Amygdala (tissue), 56 donors: ENCODE measurements at places on chromosomes 11 and 22.

DNA sequence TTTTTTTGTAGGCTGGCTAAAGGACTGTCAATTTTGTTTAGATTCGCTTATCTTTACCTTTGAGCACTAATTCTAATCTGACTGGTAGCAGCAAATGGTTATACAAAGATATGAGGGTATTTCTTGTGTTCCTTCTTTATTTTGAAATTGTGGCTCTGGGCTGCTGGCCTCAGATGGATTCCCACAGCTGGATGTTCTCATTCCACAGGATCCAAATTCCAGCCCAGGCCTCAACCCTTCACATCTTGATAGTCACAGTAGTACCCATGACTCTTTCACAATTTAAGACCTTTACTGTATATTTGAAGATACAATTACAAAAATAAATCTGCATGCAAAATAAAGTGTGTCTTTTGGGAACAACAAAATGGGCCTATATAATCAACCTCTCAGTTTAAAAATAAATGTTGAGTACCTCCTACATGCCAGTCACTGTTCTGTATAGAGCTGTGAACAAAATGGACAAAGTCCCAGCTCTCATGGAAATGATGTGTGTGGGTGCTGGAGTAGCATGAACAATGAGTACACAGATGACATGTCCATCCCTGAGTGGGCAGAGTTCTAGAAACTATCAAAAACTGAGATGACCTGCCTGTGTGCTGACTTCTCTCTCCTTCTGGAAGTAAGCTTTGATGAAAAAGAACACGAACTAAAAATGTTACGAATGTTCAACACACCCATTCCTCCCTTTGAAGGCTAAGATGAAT is 51.7 kb upstream of the FBXO3 start:
- DNase-seq, result no peak

GRCh38 chr11:129840236-129840635 is 24.6 kb downstream of the TMEM45B start:
- no peak for DNase-seq

- DNase-seq, result no peak
These were observed 134.6 kb upstream of the TRPC6 start for GRCh38 chr11:101718402-101718801.

DNA sequence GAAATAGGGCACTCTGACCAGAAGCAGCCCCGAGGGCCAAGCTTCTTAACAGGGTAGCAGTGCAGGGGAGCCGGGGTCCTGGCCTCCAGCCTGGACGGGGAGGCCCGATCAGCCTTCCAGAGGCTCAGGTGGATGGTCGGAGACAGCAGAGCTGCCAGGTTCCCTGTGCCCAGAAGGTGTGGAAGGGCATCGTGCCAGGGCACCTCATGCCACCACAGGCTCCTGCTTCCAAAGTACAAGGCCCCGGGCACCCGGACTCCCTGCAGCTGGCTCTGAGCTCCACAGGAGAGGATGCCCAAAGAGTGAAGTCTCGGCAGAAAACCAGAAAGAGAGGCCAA is 14.3 kb downstream of the EHD1 start:
- DNase-seq, result no peak

DNA sequence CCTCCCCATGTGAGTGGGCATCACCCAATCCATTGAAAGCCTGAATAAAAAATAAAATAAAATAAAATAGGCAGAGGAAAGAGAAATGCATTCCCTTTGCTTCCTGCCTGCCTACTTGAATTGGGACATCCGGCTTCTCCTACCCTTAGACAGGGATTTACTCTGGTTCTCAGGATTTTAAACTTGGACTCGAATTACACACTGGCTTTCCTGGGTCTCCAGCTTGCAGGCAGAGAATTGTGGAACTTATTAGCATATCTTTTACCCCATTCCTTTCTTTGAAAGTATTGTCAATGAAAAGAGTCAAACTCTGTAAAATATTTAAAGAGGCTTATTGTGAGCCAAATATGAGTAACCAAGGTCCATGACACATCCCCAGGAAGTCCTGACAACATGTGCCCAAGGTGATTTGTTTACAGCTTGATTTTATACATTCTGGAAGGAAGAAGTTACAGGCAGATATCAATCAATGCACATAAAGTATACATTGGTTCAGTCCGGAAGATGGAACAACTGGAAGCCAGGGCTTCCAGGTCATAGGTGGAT is 78.4 kb upstream of the CCDC90B start:
- no peak for DNase-seq

GRCh38 chr11:68021167-68021787 is 9.2 kb upstream of the NDUFS8 start:
- no peak for DNase-seq

GRCh38 chr11:68002938-68003845 is 705 bp downstream of the UNC93B1 start:
- no peak for DNase-seq

GRCh38 chr22:45828841-45829240 is 148.1 kb downstream of the WNT7B start:
- no peak for DNase-seq

DNA sequence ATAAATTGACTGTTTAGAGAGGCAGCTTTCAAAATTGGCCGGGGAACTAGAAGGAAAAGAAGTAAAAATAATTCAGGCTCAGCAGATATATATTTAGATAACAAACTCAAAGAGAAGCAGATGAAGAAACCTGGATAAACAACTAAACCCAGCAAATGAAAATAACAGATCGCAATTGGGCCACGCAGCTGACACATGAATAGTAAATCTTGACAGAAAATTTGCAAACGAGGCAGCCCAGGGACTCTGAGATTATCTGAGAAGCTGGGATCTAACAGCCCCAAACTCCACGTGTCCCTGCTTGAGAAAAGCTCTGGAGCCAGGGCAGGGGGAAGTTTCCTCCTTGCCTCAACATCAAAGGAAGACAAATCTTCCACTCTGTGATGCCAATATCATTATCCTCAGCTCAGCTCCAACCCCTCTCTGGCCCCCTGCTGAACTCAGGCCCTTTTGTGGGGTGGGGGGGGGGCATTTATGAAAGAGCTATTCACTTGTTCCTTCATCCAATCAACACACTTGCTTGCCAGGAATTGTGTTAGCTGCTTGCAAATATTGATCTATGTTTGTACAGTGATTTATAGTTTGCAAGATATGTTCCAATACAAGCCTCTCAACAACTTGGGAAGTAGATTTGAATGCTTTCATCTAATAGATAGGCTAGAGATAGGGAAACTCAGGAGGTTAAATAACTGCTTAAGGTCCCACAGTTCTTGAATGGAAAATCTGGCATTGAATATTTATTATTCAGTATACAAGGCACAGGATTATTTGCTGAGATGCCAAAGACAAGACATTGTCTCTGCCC is 72.5 kb upstream of the C11orf87 start:
- DNase-seq, result no peak

DNA sequence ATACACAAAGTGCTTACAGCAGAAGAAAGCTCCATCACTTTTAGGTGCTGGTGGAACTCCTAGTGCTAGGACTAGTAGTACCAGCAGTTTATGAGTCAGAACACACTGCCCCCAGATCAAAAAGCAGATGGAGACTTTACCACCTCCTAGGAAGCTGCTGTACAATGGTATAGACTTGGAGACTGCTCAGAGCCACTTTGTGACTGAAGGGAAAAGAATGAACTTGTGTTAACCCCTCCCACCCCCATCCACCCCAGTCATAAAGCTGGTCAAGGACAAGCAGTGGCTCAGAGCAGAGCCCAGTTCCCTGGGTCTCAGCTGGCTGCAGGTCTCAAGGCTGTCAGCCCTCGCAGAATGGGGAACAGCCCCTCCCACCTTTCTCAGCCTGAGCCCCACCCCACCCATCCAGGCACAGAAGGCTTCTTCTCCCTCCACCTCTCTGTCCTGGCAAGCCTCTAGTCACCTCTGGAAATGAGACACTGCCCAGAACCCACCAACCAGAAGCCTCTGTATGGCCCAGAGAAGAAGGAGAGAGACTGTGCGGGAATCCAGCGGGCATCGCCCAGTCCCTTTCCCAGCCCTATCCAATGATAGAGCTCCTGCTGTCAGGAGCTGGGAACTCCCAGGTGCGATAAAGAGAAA is 23.8 kb downstream of the PACSIN2 start:
- DNase-seq, result no peak

- no peak for DNase-seq
These were observed 7.8 kb downstream of the PRDM11 start for GRCh38 chr11:45154276-45154675.

DNA sequence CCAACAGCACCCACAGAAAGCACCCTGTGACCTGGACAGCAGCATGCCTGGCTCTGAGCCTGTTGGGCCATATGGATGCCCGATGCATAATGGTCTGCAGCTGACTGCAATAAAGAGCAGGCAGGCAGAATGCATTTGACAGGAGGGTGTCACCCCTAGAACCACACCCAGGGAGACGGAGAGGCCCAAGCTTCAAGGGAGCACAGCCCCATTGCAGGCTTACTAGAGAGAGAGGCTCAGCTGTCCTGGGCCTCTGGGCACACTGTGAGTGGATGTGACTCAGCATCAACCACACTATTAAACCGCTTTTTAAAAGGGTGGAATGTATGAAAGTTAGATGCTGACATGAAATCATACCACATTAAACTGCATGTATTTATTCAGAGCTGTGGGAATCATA is 365.3 kb downstream of the CTTN start:
- no peak for DNase-seq

- DNase-seq, result no peak
These were observed 16.8 kb downstream of the LUZP2 start for GRCh38 chr11:24513479-24514218.

DNA sequence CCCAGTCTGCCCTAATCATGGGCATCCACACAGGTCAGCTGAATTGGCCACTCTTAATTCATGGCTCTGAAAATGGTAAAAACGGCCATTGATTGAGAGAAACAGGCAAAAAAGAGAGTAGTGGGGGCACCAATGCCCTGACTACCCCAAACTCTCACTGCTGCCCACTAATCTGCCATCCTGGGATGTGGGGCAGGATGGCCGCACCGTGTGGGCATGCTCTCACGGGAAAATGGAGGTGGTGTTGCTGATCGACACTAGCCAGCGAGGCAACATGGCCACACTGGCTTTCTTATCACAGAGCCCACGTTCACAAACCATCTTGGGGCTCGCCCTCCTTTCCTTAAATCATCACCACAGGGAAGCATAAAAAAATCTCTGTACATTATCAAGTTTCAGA is 11.2 kb upstream of the TUB start:
- no peak for DNase-seq

GRCh38 chr11:63567044-63567840 is 4.1 kb upstream of the PLAAT2 start:
- no peak for DNase-seq

DNA sequence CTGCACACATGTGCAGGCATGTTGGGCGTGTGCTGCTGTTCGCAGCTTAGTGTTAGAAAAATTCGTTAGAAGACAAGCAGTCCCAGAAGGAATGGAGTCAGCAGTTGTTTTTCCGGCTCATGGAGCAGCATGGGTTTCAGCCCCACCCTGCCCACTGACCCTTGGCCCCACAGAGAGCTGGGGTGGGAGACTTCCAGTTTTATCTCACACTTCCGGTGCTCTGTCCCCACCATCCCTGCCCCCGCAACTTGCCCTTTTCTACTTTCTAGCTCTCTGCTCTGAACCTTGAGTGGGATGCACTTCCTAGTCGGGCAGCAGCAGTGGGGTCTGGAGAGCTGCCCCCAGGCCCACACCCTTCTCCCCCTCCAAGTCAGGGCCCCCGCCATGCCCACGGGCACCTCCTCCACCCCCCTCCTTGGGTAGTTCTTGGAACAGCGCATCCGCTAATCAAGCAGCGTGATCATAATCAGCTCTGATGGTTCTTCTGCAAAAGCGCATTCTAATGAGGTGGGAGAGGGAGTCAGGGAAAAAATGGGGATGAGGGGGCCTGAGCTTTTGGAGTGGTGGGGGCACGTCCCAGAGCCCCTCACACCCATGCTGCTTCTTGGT is 184.4 kb downstream of the CEP164 start:
- DNase-seq, result no peak

- DNase-seq, result no peak
These were observed 416.3 kb downstream of the BUD13 start for GRCh38 chr11:116356451-116356850.

DNA sequence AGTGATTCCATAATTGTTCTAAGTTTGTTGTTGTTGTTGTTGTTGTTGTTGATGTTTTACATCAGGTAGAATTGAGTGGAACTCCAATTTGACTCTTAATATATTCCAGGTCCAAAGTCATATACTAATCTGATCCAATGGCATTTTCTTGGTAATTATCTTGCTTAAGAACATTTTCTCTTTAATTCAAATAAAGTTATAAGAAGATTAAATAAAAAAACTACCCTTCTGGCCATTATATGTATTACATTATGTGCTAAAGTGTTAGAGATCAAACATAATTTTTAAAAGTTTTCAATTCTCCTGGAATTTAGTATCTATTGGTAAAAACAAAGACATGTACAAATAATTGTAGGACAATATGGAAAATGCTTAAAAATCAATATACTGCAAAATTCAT is 775.4 kb downstream of the LUZP2 start:
- DNase-seq, result no peak

- no peak for DNase-seq
These were observed 62.6 kb upstream of the CRYBB3 start for GRCh38 chr22:25136953-25137576.

DNA sequence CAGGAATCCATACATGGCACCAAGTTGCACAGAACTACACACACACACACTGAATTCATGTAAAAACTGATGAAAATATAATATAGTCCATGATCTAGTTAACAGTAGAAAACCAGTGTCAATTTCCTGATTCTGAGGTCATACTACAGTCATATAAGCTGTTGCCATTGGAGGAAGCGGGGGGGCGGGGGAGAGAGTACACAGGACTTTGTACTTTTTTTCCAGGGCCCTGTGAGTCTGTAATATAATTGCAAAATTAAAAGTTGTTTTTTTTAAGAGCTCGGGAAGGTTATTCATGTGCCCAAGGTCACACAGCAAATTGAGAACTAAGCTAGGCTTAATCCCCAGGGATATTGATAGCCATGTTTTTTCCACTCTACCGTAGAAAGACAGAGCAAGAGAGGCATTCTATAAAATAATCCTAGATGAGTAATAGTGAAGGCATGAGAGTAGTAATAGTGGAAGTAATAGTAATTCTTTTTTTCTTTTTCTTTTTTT is 312.3 kb downstream of the MN1 start:
- DNase-seq, result no peak

- no peak for DNase-seq
These were observed 72.6 kb downstream of the C22orf31 start for GRCh38 chr22:28989035-28989464.

- DNase-seq, result no peak
These were observed 121.5 kb downstream of the CCDC34 start for GRCh38 chr11:27241311-27242122.

DNA sequence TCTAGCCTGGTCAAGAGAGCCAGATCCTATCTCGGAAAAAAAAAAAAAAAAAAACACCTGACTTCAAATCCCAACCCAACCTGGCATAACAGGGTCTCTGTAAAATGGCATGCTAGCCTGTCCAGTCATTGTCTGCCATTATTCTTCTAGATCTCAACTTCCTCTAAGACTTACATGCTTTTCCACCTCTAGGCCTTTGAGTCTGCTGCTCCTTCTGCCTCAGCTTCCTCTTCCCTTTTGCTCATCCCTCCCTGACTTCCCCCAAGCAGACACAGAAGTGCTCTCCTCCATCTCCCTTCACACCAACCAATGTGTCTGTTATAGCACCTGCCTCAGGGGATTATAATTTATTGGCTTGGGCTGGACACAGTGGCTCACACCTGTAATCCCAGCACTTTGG is 7.8 kb downstream of the STK33 start:
- no peak for DNase-seq

GRCh38 chr11:125773516-125773915 is 5.1 kb downstream of the PATE2 start:
- DNase-seq, result no peak

- DNase-seq, result peak; percentile 22
These were observed 1.0 kb upstream of the ZNF143 start for GRCh38 chr11:9459667-9460321.

GRCh38 chr11:105829084-105829483 is 193.0 kb downstream of the MSANTD4 start:
- DNase-seq, result no peak
